Fibroblast of gingiva (primary cell): ENCODE measurements at places on chromosomes 13 and 19.

DNA sequence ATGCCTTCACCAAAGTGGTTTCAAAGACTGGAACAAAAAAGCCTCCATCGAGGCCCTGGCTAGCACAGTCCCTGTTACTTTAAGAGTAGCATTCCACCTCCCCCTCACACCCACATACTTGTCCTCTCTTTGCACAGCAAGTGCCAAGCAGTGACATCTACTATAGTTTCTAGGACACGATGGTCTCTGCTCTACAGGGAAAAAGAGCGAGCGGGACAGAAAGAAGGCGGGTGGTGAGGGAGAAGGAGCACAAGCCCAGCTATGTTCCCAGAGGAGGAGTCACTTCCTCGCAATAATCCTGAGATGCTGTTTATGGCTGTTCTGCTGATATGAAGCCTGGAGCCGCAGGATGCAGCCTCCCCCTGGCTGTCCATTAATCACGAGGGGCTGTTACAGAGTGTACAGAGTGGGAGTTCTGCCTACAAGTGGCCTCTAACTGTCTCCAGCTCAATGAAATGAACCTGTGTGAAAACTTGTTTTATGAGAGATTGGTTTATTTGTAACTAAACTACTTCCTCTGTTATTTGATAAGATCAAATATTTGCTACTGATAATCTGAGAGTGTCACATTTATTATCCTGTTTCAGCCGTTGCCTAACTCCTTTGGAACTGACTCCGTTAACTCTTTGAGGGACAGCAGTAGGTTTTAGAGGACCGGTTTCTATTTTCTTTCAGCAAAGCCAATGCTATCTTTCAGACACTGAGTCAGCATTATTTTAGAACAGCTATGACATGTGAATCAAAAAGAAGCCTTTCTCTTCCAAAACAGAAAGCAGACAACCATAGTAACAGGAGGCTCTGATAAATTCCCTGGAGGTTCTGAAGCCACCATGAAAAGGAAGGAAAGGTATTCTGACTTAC is 208.0 kb downstream of the SPRY2 start:
- peak; percentile 48 for DNase-seq

DNA sequence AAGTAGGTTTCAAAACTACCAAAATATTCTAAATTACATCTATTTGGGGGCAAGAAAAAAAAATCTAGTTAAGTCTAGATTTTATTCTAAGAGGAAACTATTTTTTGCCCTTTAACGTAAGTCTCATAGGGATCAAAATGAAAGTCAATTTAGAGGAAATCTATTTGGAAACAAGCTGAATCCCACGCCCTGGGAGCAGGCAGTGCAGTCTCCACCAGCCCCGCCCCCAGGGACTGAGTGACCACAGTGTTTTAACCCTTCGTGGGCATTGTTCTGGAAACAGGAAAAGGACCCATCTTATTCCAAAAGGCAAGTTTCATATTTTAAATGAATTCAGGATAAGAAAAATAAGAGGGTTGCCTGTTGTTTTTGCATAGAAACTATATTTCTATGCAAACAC is 209.7 kb downstream of the SPRY2 start:
- peak; percentile 72 for DNase-seq

GRCh38 chr13:65260946-65261891 is 1968.9 kb downstream of the PCDH9 start:
- DNase-seq = no peak

- no peak for DNase-seq
These were observed 10.6 kb downstream of the FZR1 start for GRCh38 chr19:3516675-3517207.

DNA sequence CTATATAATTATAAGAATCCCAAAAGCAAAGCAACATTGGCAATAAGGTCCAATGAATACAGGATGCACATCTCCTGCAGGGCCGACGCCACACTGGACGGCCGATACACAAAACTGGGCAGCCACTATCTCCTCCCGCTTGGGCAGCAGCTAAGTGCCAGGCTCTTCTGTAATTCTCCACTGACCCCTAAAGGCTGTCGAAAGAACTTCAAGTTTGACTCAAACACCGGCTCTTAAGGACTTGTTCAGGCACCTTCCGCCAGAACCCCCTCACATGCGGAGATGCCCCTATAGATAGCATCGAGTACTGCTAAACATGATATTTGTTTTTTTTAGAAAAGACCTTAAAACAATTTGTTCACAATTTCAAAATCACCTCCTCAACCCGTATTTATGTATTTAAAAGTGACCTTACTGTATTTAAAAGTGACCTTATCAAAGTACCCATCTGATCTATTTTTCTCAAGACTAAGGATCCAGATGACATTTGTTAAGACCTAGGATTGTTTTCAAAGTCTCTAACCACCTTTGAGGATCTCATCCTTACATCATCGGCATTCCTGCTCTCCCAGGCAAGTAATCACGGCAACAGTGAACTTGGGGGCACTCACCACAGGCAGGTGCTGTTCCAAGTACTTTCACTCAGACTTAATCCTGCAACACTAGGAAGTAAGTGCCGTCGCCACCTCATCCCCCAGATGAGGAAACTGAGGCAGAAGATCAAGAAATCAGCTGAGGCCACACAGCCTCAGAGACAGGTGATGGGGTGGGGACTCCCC is 77.8 kb downstream of the TUBGCP3 start:
- peak; percentile 72 for DNase-seq

- DNase-seq = no peak
These were observed 467.8 kb upstream of the ARGLU1 start for GRCh38 chr13:107035778-107036177.

- no peak for DNase-seq
These were observed 62.8 kb downstream of the WDFY2 start for GRCh38 chr13:51647067-51647466.

GRCh38 chr13:73275163-73275562 is 216.4 kb downstream of the KLF5 start:
- no peak for DNase-seq

DNA sequence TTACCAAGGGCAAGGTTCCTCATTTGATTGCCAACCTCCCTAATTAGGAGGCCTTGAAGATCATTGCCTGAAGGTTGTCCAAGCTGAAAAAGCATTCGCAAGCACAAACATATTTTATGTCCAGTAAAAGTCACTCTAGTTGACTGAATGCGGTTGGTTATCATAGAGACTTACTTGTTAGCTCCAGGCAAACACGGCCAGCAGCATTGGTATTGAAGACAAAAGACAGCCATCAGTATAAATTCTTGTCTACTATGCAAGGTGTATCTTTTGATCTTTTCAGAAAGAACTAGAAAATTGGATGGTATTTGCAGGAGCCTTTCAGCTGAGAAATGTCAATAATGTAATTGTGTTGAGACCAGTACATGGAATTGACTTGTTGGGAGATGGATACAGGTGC is 129.9 kb downstream of the GPC6 start:
- no peak for DNase-seq

- no peak for DNase-seq
These were observed 36.7 kb downstream of the TMEM161A start for GRCh38 chr19:19101540-19101939.

GRCh38 chr13:110853235-110853721 is 61.6 kb downstream of the ANKRD10 start:
- no peak for DNase-seq

GRCh38 chr13:114285166-114285808 is 3.9 kb downstream of the UPF3A start:
- DNase-seq = no peak

DNA sequence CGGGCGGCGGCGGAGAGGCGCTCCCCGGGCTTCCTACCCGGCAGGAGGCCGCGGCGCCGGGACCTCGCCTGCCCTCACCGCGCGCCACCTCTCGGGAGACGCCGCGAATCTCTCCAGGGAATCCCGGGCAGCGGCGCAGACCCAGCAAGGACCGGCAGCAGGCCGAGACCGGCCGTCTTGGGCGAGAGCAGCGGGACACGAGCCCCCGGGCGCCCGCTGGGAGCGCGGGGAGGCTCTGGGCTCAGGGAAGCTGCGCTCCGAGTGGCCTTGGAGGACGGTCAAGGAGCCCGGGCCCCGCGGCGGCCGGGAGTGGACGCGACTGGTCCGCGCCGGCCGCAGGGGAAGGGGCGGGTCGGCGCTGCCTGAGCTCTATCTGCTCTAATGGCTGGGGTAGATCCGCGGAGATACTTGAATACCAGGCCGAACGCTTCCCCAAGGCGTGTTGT is 14.7 kb downstream of the CDX2 start:
- DNase-seq = no peak

DNA sequence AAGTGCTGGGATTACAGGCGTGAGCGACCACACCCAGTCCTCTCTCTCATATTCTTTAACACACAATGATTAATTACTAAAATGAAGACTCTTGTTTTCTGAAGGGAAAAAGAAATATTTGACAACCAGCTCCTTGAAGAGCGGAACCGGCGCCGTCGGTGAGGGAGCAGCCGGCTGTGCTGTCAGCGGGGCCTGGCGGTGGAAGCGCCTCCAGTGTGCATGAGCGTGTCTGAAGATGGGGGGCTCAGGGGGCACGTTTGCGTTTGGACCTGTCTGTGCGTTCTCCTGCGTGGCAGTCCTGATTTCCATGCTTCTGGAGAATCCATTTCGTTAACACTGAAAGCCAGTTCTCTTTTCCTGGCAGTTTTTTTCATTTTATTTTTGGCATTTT is 7.3 kb upstream of the NDUFS7 start:
- no peak for DNase-seq
